ENCODE measurements at places on chromosomes 7 and 10.

- no peak for ATAC-seq
These were observed 51.3 kb downstream of the IKZF1 start for GRCh38 chr7:50355817-50356178.

GRCh38 chr7:78074713-78075112, 276.1 kb downstream of the PHTF2 start:
- no peak for ATAC-seq

GRCh38 chr10:7486528-7486927, 75.7 kb upstream of the SFMBT2 start:
- ATAC-seq = no peak

GRCh38 chr7:149497467-149498261, at the start of gene ZNF746:
Gene ZNF746, minus strand, starts transcription at chr7:149497809. Its CDS starts 273 bp downstream, at chr7:149497536.
- ATAC-seq = peak; percentile 82

DNA sequence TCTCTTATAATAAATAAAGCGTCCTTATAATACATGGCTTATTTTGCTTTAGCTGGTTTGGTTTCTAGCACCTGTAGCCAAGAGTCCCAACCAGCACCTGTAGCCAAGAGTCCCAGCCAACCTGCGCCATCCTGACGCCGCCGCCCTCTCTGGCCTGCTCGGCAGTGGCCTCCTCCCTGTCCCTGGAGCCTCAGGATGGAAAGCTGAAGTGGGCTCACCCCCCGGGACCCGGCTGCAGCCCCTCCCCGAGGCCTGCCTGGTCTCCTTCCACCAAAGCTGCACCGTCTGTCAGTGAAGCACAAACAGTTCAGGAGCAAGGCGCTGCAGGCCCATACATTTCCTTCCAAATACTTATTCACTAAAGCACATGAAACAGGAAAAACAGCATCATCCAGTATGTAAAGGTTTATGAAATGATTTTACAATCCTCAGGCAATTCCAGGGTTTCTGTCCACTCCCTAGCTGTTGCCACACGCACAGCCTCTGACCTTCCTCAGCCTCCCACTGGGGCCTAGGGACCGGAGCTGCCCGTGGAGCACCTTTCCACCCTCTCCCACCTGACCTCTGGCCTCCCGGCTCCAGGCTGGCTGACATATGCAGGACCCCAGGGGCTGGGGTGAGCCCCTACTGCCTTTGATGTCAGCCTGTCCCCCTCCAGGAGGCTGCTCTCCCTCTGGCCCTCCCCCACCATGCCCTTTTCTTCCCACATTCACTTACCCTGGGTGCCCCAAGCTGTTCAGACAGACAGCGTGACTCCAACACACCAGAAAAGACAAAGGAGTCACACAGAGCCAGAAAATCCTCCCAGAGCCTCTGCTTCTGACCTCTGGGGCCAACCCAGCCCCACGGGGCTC, 149.6 kb upstream of the PPP2R2D start:
- ATAC-seq = peak; percentile 30

DNA sequence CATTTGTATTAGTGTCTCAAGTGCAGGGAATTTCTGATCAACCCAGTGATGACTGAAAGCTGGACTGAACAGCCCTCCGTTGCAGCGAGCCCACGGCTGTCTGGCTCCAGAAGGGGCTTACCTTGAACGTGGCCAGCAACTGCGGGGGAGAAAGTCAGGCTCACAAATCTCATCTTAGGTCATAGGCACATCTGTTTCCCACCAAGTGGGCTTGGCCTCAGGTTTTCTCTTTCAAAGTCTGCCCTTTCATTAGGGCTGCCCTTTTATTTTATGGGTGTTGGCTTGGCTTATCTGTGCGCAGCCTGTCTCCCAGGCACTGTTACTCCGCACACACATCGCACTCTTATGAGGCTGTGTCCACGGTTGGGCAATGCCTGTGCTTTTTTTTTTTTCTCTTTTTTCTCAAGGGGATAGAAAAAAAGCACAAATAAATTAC, 178.0 kb downstream of the JCAD start:
- peak; percentile 90 for ATAC-seq

- no peak for ATAC-seq
These were observed 56.1 kb downstream of the GPR85 start for GRCh38 chr7:113030489-113030888.

DNA sequence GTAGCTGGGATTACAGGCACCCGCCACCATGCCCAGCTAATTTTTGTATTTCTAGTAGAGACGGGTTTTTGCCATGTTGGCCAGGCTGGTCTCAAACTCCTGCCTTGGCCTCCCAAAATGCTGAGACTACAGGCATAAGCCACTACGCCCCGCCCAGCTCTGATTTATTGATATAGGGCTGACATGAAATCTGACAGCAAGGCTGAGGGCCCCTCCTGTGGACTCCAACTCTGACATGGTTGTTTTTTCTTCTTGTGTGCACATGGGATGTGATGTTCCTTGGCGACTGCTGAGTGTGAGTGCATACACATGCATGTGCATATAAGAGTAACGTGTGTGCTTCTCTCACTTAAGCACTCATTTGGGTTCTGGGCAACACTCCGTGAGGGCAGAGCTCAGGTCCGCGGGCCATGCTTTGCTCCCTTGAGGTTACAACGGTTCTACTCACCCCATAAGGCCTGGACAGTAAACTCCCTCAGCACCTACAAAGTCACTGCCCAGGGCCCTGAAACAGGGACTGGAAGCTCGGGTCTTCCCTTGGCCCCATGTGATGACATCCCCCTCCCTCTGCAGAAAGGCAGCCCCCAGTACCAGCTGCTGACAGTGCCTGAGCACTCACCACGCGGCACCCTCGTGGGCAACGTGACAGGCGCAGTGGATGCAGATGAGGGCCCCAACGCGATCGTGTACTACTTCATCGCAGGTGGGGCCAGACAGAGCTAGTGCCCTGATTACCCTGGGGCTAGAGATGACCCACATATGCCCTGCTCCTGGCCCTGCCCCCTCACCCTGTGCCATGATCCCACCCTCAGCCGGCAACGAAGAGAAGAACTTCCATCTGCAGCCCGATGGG, 33.6 kb upstream of the VSIR start:
- no peak for ATAC-seq

- ATAC-seq = no peak
These were observed 59.8 kb upstream of the MAGI2 start for GRCh38 chr7:79513261-79513660.

- ATAC-seq = no peak
These were observed 177.6 kb downstream of the PRKAG2 start for GRCh38 chr7:151699147-151699927.

DNA sequence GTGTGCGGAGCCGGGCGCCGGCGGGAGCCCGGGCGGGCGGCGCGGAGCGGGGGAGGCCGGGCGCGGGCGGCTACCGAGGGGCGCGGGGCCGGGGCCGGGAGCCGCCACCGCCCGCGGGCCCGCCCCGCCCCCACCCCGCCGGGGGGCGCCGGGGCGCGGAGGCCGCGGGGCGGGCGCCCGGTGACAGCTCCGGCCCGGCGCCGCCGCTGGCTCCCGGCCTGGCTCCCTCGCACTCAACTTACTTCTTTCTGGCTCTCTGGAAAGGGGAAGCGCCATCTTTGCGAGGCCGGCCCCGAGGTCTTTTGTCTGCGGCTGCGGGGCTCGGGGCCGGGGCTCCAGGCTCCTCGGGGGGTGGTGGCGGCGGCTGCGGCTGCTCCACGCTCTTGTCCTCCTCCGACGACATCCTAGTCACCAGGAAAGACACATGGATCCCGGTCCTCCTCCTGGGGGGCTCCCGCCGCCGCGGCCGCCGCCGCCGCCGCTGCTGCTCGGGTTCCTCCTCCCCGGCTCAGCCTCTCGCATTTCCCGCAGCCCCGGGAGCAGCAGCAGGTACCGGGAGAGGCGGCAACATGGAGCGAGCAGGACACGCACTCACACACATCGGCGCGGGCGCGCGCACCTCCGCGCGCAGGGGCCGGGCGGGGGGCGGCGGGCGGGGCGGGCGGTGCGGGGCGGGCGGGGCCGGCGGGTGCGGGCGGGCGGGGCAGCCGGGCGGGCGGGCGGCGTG, at the start of gene KMT2C:
Gene KMT2C, minus strand, starts transcription at position 620 of the 727 bp plus-strand sequence. Its CDS starts 217 bp downstream, at position 403.
- ATAC-seq = peak; percentile 8

DNA sequence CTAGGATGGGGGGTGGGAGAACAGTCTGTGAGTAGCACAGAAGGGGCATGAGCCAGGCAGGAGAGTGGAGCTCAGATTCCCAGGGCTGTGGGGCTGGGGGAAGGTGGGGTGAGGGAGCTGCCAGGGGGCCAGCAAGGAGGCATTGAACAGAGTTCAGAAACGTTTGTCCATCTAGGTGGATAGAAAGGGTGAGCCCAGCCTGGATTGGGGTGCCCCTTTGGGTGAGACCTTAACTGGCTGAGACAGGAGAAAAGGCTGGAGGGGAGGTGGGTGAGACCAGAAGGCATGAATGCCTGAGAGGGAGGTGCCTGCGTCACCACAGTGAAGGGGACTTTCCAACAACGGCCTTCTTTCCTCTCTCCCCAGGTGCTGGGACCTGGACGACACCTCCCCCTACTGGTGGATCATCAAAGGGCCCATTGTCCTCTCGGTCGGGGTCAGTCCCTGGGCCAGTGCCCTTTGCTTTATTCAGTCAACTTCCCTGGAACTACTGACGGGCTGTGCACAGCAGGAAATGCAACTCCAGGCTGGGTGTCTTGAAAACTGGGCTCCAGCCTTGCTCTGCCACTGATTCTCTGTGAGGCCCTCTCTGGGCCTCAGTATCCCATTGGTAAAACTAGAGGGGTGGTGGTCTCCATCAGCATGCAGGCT, 11.0 kb downstream of the GHRHR start:
- peak; percentile 90 for ATAC-seq

- no peak for ATAC-seq
These were observed 129.7 kb downstream of the SEMA3E start for GRCh38 chr7:83519240-83519639.

DNA sequence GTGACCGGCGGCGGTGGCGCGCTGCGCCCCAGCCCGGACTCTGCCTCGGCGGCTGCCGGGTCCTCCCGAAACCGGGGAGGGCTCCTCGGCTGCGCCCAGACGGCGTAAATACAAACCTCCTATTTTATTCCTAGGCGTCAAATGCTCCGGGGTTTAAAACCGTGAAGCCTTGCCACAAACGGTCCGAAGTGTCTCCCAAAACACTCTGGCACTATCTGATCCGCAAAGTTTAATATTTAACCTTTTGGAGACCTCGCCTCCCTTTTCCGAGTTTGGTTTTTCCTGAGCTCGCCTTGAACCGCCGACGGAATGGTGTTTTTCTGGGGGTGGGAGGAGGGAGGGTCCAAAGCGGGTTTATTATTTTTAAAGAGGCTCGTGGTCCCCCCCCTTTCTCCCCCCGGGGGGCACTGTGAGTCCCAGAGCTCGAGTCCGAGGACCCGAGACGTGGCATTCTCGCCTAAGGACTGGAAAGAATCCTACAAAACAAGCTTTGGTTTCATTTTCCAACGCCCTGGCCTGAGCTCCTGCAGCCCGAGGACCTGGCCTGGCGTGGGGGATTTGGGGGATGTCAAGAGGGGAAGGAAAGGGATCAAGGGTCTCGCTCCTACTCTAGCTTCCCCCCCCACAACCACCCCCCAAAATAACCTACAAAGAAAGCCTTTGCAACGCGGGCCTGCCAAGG, 1.8 kb downstream of the TNRC18 start:
- no peak for ATAC-seq

GRCh38 chr10:26951650-26952049, 90.9 kb upstream of the ABI1 start:
- no peak for ATAC-seq

- no peak for ATAC-seq
These were observed 303.8 kb downstream of the PRKG1 start for GRCh38 chr10:51377932-51378599.

DNA sequence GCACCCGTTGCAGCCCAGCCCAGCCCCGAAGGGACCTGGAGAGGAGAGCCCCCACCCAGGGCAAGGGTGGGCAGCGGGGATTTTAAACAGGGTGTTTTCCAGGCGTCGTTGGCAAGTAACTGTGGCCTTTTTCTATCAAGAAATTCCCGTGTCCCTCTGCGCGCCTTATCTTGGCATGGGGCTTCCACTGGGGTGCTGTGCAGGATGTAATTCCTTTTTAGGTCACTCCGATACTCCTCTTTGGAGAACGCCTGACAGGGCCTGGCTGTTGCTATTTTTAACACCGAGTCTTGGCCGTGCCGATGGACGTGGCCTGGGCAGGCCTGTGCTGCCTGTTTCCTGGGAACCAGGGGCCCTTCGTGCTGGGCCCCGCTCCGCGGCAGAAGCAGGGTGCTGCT, 93.8 kb downstream of the INPP5A start:
- ATAC-seq = peak; percentile 5

- no peak for ATAC-seq
These were observed 3.5 kb upstream of the COMTD1 start for GRCh38 chr10:75239096-75239790.

DNA sequence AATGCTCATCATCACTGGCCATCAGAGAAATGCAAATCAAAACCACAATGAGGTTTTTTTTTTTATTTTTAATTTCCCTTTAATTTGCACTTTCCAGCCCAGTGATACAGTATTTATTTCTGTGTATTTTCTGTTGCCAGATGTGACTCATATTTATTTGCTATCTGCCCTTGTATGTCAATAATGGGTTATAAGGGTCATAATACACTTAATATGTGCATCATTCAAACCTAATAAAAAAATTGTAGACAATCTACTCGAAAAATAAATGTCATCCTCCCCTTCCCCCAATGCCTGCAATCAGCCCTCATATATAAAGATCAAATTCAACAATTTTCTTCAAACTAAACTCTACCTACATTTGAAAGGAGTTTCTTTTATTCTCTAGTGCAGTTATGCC, 154.5 kb downstream of the CSTF2T start:
- ATAC-seq = no peak

GRCh38 chr10:80924063-80924952, 386.6 kb downstream of the SH2D4B start:
- peak; percentile 45 for ATAC-seq

- no peak for ATAC-seq
These were observed 16.1 kb downstream of the R3HCC1L start for GRCh38 chr10:98150544-98150943.

DNA sequence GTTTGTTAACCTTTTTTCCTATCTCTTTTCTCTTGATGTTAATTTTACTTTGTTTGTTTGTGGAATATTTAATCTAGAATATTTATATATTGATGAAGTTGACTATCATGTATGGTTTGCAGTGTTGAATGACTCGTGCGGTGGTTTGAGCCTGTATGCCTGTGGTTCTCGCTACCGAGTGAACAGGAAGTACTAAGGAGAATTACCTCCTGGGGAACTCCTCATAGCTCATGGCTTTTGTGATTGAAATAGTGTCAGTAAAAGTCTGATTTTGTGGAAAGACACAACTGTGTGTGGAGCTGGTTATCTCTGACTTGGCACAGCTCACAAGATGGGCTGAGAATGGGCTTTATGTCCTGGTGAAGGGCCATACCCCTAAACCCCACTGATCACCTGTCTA, 498.6 kb downstream of the GLRX3 start:
- no peak for ATAC-seq
